ENCODE measurements at places on chromosomes 16 and 17.

- no peak for DNase-seq
These were observed 97.7 kb downstream of the ZNF18 start for GRCh38 chr17:11899537-11899942.

DNA sequence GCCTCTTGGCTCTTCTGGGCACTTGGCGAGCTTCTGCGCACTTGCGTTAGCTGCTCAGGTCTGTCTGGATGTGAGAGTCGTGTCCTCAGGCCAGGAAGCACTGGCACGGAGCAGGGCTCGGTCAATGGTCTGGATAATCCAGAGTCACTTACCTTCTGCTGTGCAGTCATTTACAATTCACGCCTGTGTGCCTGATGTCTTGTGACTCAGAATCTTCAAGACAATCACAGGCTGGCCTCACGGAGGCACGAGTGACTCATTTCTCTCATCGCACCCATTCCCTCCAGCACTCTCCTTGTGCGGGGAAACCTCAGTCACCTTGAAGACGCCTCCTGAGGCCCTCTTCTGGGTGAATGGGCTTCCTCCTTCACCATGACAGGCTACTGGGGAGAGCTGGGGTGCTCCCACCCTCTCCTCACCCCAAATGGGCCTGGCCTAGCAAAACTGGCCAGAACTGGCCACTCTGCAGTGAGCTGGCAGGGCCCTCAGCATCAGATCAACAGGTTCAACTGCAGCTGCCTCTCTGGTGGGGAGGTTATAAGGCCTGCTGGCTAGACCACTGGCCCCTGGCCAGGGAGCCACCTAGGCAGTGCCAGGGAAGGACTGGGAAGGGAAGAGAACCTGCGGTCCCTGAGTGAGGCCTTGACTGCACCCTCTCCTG lies 1.9 kb upstream of the CAPN15 start:
- no peak for DNase-seq

DNA sequence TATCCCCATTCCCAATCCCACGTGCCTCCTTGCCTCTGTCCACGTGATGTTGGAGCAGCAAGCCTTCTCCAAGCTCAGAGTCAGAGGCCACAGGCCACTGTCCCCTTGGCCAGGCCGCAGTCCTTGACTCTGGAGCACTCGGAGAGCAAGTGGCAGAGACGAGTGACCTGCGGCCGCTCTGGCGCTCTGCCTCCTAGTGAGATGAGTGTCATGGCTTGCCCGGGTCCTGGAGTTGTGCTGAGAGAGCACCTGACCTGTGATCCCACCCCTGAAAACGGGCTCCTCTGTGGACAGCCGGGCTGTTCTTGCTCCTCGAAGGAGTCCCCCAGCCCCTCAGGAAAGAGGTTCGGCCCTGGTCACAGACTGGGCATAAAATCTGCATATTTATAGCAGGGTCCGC lies 10.0 kb upstream of the FASN start:
- no peak for DNase-seq

GRCh38 chr17:2095536-2095910 lies 40.6 kb downstream of the HIC1 start:
- no peak for DNase-seq

GRCh38 chr16:30805370-30806169 lies 18.6 kb upstream of the ZNF629 start:
- peak; percentile 20 for DNase-seq

- DNase-seq: no peak
These were observed 267.6 kb upstream of the SDK2 start for GRCh38 chr17:73911726-73912372.

- DNase-seq: no peak
These were observed 15.4 kb downstream of the GPT2 start for GRCh38 chr16:46899443-46900143.

GRCh38 chr16:69107316-69107962 lies 2.0 kb downstream of the HAS3 start:
- no peak for DNase-seq

DNA sequence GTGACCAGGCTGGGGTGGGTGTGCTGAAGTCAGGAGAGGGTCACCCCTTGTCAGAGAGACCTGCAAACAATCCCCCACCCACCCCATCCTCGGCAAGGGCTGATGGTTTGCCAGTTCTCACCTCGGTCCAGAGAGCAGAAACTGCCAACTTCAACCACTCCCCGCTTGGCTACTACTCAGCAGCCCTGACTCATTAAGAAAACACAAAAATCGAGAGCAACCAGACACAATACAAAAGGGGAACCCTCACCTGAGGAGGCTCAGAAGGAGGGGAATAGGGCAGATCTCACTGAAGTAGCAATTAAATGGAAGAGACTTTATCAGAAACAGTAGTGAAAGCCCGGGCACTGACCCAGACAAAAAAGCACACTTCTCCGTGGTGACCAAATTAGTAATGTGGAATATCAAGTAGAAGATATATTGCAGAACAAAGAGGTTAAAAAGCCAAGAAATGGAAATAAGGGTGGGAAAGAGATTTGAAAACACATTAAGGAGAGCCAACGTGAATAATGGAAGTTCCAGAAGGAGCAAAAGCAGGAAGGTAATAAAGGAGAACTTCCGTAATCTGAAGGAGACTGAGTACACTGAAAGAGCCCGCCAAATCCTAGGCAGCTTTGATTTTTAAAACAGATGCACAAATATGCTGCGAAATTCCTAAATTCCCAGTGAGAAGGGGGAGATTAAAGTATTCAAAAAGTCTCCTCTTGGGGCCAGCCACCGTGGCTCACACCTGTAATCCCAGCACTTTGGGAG lies 23.6 kb downstream of the CENPV start:
- DNase-seq: no peak

GRCh38 chr16:83350481-83350880 lies 457.3 kb upstream of the HSBP1 start:
- no peak for DNase-seq

DNA sequence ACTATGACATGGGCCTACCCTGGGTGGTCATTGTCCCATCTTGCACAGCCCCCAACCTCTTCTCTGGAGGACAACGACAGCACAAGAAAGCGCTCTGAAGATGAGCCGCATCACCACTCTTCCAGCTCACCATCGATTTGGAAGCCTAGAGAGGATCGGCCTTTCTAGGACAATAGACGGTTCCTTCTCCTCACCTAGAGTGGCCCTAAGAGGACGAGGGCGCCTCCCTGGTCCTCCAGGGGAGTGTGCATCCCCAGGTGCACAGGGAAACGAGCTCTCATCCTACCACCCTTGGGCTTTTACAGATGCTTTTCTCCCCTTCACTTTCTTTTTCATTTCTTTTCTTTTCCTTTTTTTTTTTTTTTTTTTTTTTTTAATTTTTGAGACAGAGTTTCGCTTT lies 20.3 kb upstream of the SLC52A1 start:
- no peak for DNase-seq

DNA sequence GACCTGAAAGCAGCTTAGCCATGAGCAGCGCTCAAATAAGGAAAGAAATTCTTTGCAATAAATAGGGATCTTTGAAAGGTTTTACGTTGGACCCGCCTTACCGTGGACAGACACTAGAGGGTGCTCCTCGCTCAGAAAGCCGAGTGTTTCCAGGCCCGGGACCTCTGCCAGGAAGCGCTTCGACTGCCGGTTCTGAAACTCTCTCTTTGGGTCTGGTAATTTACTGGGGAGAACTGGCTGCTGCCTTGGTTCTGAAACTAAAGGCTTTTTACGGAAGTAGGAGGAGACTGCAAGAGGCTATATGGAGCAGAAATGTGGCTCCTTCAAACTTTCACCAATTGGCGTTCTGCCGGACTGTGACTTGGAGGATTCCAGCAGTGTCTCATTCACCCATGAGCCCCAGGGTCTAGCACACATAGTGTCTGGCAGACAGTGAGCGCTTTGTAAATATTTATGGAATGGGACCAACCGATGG lies 45.6 kb upstream of the HOXB9 start:
- DNase-seq: peak; percentile 49

DNA sequence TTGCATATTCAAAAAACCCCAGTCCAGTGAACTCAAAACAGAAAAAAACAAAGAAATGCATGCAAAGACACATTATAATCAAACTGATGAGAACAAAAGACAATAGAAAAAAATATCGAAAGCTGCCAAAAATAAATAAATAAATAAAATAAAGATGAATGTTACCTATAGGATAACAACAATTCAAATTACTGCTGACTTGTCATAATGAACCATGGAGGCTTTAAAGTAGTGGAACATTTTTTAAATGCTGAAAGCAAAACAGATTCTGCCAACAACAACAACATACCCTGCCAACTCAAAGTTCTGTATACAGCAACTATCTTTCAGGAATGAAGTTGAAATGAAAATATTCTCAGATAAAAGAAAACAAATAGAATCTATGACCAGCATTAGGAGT lies 116.6 kb downstream of the CBLN1 start:
- DNase-seq: no peak

GRCh38 chr17:77863814-77864161 lies 94.7 kb upstream of the TNRC6C start:
- no peak for DNase-seq

GRCh38 chr17:42311240-42312034 lies 23.1 kb downstream of the STAT5A start:
- no peak for DNase-seq

DNA sequence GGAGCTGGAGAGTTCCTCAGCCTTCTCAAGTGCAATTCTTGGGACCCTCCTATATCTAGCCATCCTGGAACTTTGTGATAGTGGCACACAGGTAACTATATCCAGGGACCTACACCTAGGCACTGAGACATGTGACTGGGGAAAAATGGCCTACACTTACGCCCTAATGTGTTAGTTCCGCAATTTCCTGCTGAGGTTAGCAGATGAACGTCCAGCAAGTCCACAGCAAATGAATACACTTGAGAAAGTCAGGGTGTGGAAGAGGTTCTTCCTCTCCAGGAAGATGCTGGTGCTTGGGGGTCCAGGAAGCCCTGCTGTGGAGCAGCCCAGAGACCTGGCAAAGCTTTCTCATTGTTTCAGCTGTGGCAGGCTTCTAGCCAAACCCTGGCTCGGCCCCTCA lies 20.8 kb downstream of the PIK3R5 start:
- no peak for DNase-seq

GRCh38 chr17:76529224-76530094 lies 8.1 kb downstream of the CYGB start:
- no peak for DNase-seq

- DNase-seq: no peak
These were observed 17.1 kb downstream of the SPG7 start for GRCh38 chr16:89525146-89525913.

DNA sequence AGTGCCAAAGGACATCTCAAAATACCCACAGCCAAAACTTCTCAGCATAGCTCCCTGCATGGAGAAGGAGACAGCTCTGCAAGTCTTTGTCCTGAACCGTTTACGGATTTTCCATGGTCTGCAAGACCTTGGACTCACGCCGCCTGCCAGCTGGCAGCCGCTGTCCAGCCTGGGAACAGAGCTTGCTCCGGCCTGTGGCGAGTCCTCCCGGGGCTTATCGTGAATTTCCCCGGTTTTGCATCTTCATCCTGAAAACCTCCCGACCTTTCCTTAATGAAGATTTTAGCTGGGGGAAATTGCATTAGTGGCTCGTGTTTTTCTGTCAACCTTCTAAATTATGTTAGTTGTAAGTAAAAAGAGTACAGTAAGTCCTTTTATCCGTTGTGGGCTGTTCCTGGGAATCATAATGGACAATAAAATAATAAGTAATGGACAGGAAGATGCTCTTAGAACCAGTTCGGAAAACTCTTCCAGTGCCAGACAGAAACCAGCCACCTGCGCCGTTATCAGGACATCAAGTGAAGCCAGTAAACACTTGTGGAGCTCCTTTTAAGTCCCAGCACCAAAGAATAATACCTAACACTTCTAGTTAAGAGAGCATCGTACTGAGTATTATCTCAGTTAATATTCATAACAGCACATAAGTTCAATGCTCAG lies 112.4 kb upstream of the NOL11 start:
- DNase-seq: no peak

DNA sequence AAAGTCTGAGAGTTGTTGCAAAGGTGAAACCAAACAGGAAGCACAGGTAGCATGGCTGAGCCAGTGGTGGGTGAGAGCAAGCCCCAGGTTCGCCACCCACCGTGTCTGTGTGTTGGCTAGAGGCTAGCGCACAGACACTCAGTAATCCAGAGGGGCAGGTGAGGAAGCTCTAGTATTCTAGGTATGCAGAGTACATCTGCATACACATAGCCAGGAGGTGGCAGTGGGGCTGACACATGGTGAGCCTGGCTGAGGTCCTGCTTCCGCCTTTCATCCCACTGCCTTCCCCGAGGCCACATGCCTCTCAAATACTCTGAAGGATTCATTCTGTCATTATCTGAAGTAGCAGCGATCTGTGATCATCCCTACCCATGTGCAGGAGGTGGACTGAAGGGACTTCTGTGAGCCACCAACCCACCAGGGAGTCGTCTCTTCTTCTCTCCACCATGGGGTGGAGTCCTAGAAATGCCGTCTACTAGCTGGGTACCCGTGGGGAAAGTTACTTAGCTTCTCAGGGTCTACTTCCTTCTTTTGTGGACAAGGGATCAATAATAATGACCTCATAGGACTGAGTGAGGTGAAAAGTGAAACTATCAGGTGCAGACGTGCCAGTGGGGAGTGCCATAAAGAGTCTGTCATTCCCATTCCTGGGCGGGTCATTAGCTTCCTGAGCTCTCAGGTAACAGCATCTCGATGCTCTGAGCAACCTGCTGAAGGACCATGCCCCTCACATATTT lies 36.0 kb upstream of the ICAM2 start:
- no peak for DNase-seq

DNA sequence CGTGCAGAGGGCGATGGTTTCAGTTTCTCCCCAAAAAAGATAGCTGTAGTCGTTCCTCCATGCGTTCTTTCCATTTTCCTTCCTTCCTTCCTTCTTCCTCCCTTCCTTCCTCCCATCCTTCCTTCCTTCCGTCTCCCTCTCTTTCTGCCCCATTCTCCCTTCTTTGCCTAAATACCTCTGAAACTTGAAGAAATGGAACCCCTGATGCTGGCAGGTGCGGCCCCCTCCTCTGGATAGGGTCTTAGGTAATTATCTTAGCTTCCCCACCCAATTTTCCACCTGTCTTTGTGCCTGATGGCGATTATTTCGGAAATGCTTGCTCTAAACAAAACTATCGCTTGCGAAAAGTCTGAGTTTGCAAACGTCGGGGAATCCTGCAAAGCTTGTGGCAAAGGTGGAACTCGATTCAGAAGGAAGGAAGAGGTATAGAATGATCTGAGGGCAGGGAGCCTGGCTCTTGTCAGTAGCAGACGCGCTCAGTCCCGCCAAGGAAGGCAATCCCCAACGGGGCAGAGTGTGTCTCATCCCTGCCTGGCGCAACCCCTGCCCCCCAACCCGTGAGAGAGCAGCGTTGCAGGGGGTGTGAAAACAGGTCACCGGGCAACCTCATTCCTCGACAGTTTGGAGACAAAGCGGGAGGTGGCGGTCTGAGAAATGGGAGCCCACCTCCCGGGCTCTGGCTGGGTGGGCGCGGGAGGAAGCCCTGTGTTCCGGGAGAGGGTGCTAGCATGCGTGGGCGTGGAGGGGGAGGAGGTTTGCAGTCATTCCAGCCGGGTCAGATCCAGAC lies 2.9 kb upstream of the CBX8 start:
- no peak for DNase-seq

- no peak for DNase-seq
These were observed 62.2 kb upstream of the SDK2 start for GRCh38 chr17:73706428-73706827.

GRCh38 chr17:74903034-74903433 lies 9.6 kb upstream of the FADS6 start:
- DNase-seq: no peak

All from stimulated activated CD8-positive, alpha-beta memory T cell treated with anti-CD3 and anti-CD28 coated beads, Interleukin-7, amount 100 ng/mL, for 1 hour (primary cell).